ENCODE measurements at places on chromosomes 11 and 22. TPM values are rescaled to one million over a fixed set of nuclear protein-coding genes. Genes with fewer than 3 reads are reported as not detected.
A peak's percentile ranks its signal among the peaks of the same experiment; 100 is the strongest.

DNA sequence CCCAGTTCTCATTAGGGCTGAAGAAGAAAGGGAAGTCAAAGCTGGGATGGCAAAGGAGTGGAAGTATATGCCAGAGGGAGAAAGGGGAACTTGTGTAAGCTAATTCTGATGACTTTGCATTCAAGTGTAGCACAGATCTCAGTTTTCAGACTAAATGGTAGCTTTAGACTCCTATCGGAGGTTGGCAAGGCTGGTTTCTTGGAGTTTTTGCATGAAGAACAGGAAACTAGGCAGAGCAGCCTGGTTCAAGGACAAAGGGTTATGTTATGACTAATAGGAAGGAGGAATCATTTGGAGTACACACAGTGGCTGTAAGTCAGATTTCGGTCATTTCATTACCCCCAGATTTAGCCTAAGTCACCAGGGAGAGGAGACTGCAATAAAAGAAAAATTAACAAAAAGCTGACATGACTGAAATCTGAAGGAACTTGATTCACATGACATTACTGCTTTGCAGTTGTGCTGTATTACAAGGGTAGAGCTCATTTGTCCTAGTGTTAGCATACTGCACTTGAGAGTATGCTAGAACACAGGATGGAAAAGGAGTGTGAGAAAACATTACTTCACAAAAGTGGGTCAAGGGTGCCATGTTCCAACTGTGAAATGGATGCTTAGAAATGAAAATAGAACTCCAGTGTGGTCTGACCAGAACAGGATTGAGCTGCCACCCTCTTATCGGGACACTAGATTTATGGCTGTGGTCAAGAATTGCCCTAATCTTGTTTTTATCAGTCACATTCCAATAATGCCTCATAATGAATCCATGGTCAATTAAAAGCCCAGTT is 23.6 kb downstream of the ADM start:
- no peak for DNase-seq

DNA sequence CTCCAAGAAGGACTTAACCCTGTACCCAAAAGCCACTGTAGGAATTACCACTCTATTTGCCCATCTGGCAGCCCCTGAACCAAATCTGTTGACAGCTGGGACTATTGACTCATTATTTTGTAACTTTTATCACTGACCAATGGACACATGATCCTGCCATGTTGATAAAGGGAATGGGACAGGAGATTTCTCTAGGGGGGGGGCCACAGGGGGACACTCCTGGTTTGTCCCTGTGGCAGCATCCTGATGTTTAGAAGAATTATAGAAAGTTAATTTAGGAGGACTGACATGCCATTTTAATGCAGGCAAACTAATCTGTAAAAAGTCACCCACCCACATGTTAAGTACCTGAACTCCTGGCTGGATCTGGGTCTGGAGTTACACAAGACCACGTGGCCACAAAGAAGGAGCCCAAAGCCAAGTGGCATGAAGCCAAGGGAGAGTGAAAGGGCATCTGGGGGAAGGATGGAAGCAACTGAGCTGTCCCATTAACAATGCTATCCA is 558.1 kb downstream of the ETS1 start:
- DNase-seq = no peak

- DNase-seq = no peak
Measured at GRCh38 chr22:19959587-19960490, 18.2 kb upstream of the TXNRD2 start.

- DNase-seq = no peak
Measured at GRCh38 chr11:122337704-122338103, 221.7 kb upstream of the BLID start.

DNA sequence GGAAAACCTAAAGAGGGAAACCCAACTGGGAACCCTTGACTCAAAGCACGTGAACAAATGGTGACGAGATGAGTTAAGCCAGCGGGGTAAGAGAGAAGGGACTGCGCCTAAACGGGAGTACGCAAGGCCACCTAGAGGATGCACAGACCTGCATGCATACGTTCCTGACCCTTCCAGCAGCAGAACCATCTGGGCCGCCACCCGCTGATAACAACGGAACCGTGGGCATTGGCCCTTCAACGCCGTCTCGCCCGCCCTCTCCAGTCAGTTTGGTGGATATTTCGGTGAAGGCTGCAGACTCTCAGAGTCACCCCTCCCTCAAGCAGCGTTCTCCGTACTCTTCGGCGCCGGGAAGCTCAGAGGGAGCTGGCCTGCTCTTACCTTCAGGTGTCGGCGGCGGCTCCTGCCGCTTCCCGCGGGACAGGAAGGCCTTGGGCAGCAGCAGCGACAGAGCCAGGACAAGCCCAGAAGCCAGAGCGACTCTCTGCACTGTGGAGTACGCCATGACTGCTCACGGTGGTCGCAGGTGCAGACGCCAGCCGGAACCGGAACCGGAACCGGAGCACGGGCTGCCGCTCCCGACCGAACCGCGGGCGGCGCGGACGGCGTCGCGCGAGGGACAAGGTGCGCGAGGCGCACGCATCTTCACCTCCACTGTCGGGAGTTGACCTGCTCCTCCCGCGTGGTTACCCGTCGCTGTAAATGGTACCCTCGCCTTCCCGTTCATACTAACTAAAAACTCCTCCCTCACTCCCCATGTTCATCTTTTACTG is at the start of gene RIC3:
TSS of gene RIC3 (minus strand) at position 541 of the 773 bp plus-strand sequence. CDS start at position 505, 36 bp downstream.
- no peak for DNase-seq

GRCh38 chr11:71206186-71206585 is 46.2 kb downstream of the SHANK2 start:
- peak; percentile 47 for DNase-seq

- DNase-seq = no peak
Measured at GRCh38 chr11:14089690-14090462, 127.4 kb downstream of the SPON1 start.

DNA sequence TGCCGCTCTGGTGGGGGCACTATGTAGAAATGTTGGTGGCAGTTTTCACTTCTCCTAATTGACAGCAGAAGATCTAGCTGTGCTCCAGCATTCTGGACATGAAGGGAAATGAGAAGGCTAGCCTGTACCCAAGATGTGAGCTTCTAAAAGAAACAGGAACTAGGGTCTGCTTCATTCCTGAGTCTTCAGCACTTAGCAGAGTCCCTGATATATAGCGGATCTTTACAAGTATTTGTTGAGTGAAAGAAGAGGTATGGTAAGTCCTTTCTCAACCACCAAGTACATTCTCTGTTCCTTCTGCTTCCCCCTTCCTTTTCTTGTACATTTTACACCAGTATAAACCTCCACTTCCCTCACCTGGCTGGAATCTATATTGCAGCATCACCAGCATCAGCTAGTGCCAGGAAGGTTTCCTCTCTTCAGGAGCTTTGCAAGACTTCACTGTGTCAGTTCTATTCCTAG is 408.3 kb upstream of the CADM1 start:
- no peak for DNase-seq

DNA sequence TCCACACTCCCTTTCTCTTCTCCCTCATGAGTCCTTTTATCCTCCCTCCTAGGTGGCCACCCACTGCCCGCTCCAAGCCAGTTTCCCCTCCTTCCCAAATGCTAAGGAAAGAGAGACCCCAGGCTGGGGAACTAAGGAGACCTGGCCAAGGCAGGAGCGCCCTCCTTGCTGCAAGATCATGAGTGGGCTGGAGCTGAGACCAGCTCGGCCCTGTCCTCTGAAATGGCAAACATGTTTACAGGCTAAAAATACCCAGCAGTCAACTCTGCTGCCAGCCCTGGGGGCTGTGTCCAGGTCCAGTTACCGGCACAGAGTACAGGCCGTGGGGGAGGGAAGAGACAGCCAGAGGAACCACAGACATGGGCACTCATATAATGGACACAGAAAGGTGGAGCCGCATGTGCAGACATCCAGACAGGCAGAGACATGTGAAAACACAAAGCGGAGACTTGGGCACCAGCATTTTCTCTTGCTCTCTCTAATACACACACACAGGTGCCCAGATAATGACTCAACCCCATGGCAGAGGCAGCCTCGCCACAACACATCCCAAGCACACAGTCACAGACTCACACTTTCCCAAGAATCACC is 1.2 kb upstream of the AHNAK start:
- peak; percentile 89 for DNase-seq

- no peak for DNase-seq
Measured at GRCh38 chr22:36439481-36440271, 41.8 kb downstream of the TXN2 start.

- DNase-seq = no peak
Measured at GRCh38 chr11:112694813-112695212, 266.4 kb upstream of the NCAM1 start.

C11orf97 gene
- not detected for total RNA-seq

BCL2L13 gene
- 61.6 TPM for total RNA-seq

SEC14L6 gene
- not detected for total RNA-seq
